ENCODE measurements at places on chromosomes 2 and 18. TPM values are rescaled to one million over a fixed set of nuclear protein-coding genes. Genes with fewer than 3 reads are reported as not detected.

DNA sequence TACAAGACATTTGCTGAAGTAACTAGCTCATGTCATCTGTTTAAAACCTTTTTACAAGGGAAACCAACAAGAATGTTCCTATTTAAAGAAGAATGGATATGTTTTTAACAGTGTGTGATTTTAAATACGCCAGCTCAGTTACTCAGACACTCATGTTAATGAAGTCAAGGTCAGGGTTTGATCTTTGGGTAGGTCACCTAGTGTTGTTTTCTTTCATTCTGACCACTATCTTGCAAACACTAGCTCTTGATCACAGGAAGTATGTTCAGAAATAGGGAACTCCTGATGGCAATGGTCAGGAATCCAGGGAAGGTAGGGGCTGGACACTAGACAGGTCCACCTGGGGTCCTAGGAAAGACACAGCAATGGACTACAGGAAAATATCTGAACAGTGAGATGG, 116.7 kb downstream of the CPS1 start:
- no peak for DNase-seq

GRCh38 chr2:44290261-44290660, 15.0 kb downstream of the SLC3A1 start:
- no peak for DNase-seq

Gene RAD51AP2
- not detected for total RNA-seq

GRCh38 chr2:173400760-173401159, 46.1 kb downstream of the CDCA7 start:
- DNase-seq = peak; percentile 10

Gene ANKRD36C
- total RNA-seq = 108 TPM

DNA sequence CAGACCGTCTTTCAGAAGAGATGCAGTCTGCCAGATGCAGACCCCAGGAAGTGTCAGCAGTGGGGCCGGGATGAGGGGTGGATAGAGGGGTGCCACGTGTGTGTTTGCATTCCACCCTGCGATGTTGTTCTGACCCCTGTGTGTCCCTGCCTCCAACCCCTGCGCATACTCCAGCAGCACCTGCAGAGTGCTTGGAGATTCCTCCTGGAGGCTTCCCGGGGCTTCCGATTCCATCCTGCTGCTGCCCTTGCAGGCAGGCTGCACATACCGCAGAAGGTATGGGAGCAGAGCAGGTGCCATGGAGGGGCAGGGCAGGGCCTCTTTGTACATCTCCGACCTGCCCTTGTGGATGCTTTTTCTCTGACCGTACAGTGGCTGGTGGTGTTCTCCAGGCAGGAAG, 177.2 kb downstream of the SH3RF3 start:
- DNase-seq = no peak

- no peak for DNase-seq
These were observed 229.9 kb downstream of the AGPS start for GRCh38 chr2:177622521-177622920.

DNA sequence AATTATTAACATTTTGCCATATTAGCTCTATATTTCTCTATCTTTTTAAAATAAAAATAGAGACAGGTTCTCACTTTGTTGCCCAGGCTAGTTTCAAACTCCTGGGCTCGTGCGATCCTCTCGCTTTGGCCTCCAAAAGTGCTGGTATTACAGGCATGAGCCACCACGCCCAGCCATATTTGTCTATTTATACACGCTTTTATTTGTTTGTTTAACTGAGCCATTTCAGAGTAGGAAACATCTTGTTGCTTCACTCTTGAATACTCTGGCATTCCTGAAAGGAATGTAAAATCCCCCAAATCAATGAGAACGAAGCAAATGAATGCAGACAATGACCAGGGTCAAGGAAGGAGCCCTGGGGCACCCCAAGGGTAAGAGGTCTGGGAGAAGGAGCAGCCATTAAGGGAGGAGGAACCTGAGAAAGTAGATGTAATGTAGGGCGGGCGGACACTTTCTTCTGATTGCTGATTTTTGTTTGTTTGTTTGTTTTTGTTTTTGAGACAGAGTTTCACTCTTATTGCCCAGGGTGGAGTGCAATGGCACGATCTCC, 31.7 kb upstream of the RAB1A start:
- DNase-seq = no peak

Gene GAD1
- 0.60 TPM for total RNA-seq

- DNase-seq = no peak
These were observed 84.5 kb downstream of the LONRF2 start for GRCh38 chr2:100237770-100238169.

- no peak for DNase-seq
These were observed 91.2 kb downstream of the GLI2 start for GRCh38 chr2:120826716-120827410.

DNA sequence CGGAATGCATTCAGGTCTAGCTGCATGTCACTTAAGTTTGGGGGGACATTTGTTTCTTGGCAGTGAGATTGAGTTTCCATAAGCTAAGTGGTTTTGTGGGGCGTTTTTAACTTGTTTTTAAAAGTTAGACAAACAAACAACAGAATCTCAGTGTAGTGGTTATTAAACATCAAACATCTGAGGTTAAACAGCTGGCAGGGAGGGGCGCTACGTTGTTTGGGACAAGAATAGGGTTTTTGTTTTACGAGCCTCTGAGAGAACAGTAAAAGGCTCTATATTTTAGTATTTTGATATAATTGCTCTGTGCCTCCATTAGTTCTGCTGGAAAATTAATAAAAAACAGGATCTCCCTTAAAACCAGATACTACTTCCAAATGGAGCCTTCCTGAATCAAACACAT, 41.6 kb upstream of the TMEM177 start:
- DNase-seq = no peak

DNA sequence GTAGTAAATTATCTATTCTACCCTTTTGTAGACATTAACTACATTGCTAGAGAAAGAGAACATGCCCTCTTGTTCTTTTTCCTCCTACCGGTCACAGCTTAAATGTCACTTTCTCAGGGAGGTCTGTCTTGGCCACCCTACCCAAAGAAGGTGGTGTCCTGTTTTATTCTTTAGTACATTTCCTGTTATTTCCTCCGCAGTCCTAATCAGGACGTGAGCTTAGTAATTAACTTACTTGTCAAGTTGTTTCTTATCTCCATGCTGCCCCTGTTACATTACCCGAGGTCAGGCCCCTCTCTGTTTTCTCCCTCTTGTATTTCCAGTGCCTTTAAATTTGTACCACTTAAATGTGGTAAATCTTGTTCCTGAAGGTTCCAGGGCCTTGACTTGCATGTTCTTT, 73.7 kb upstream of the RMDN2 start:
- peak; percentile 77 for DNase-seq

GRCh38 chr2:41381701-41382100, 666.1 kb upstream of the PKDCC start:
- DNase-seq = no peak
